Forelimb muscle (tissue), 1 donor: ENCODE measurements at places on chromosomes 6 and 20. TPM values are rescaled to one million over a fixed set of nuclear protein-coding genes. Genes with fewer than 3 reads are reported as not detected.

The SLC17A4 gene
- polyA plus RNA-seq = not detected

- DNase-seq = no peak
These were observed 98.6 kb downstream of the UST start for GRCh38 chr6:148845464-148845863.

The SLC17A3 gene
- polyA plus RNA-seq = not detected

DNA sequence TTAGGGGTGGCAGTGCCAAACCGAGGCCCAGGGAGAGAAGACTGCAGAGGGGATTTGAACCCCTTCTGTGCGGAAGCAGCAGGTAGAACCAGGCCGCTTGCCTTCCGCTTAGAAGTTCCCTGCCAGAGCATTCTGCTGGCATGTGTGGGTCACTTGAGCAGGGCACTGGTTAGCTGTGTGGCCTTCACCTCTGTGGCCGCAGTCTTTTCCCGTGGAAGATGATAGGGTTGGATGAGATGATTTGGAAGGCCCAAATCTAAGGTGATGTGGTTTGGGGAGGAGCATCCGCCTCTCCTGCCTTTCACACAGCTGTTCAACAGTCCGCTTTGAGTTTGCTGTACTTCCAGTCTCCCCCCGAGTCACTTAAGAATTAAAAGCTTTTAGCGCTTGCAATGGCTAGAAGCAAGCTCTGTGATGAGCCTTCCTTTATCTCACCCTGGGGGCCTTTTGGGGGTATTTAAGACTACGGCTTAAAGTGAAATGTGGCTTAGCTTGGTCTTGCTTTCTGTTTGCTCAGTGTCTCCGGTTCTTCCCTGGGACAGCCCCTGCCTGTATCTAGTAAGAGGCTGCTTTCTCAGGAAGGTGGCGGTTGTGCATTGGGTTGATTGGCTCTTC, 743 bp downstream of the CMTR1 start:
- no peak for DNase-seq

The EEF1A2 gene
- 1,049 TPM for polyA plus RNA-seq

The RAET1E gene
- polyA plus RNA-seq = 0.82 TPM

DNA sequence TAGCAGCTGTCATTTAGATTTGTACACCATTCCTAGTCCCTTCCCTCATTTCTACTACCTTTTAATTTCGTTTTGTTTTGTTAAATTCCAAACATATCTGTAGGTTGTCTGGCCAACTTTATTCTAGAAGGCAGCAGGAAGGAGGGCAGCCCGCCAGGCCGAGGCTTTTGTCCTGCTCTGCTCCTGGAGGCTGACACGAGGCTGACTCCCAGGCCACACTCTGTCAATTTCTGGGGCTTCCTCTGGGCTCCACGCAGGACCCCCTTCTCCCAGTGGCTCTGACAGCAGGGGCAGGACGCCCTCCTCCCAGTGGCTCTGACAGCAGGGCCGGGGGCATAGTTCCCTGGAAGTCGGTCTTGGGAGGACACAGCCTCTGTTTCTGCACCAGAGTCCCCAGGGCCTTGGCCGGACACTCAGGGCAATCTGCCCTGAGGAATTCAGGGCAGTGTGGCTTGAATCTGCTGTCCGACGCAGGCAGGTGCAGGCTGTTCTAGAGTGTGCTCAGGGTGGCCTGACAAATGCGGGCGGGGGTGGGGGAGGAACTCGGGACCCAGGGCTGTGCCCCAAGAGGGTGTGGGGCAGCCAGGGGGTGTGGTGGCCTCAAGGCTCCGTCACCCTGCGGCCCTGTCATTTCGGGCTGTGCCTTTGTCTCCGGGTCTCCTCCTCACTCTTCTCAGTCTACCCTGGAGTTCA, 11.8 kb downstream of the SMOC2 start:
- no peak for DNase-seq
